A549 treated with AZD2906 at 1 μM for 4 hours (cell line): ENCODE measurements at places on chromosomes 3 and 15. TPM values are rescaled to one million over a fixed set of nuclear protein-coding genes. Genes with fewer than 3 reads are reported as not detected.

Gene WNT7A
- 0.03 to 0.09 TPM (median 0.06 TPM) in 4 of 5 replicates, not detected in the other for total RNA-seq

Gene KLHL40
- total RNA-seq: not detected in 5 replicates

Gene CCR2
- not detected in 5 replicates for total RNA-seq

Gene SAXO2
- total RNA-seq: 2.0 to 3.1 TPM (median 2.1 TPM) in 5 replicates

Gene TAGLN3
- total RNA-seq: 0.05 TPM in 1 of 5 replicates, not detected in the others

Gene OSBPL10
- 17.0 to 24.0 TPM (median 22.8 TPM) in 5 replicates for total RNA-seq

Gene KIF15
- 7.4 to 12.6 TPM (median 7.8 TPM) in 5 replicates for total RNA-seq

Gene PARP3
- total RNA-seq: 8.0 to 10.4 TPM (median 9.4 TPM) in 5 replicates

Gene TM4SF18
- 27.2 to 41.6 TPM (median 29.5 TPM) in 5 replicates for total RNA-seq

Gene TICRR
- 10.5 to 12.4 TPM (median 11.6 TPM) in 5 replicates for total RNA-seq

Gene LTK
- total RNA-seq: 0.05 to 0.20 TPM (median 0.05 TPM) in 5 replicates

Gene AMIGO3
- total RNA-seq: 0.58 to 1.8 TPM (median 0.82 TPM) in 5 replicates

Gene CRYGS
- total RNA-seq: 0.39 to 0.85 TPM (median 0.63 TPM) in 5 replicates

Gene GABRB3
- total RNA-seq: 58.2 to 73.8 TPM (median 71.1 TPM) in 5 replicates

Gene GADL1
- not detected in 5 replicates for total RNA-seq

Gene TLR9
- total RNA-seq: 0.03 to 0.05 TPM (median 0.04 TPM) in 3 of 5 replicates, not detected in the others

Gene HGD
- total RNA-seq: 17.9 to 23.4 TPM (median 20.8 TPM) in 5 replicates

Gene CNTN3
- total RNA-seq: not detected in 5 replicates

Gene ACTRT3
- 2.6 to 3.3 TPM (median 3.1 TPM) in 5 replicates for total RNA-seq

Gene GRK7
- 0.02 to 0.05 TPM in 2 of 5 replicates, not detected in the others for total RNA-seq

Gene TMCC1
- 9.0 to 20.6 TPM (median 9.7 TPM) in 5 replicates for total RNA-seq

Gene MITF
- 5.3 to 7.2 TPM (median 6.6 TPM) in 5 replicates for total RNA-seq

Gene IL16
- total RNA-seq: 0.01 to 0.17 TPM (median 0.09 TPM) in 4 of 5 replicates, not detected in the other

Gene HTR3E
- not detected in 5 replicates for total RNA-seq

Gene CCR9
- total RNA-seq: 0.03 TPM in 2 of 5 replicates, not detected in the others

Gene UNC13C
- 0.01 TPM in 1 of 5 replicates, not detected in the others for total RNA-seq
